ENCODE measurements at places on chromosomes 7 and 10. TPM values are rescaled to one million over a fixed set of nuclear protein-coding genes. Genes with fewer than 3 reads are reported as not detected.

DNA sequence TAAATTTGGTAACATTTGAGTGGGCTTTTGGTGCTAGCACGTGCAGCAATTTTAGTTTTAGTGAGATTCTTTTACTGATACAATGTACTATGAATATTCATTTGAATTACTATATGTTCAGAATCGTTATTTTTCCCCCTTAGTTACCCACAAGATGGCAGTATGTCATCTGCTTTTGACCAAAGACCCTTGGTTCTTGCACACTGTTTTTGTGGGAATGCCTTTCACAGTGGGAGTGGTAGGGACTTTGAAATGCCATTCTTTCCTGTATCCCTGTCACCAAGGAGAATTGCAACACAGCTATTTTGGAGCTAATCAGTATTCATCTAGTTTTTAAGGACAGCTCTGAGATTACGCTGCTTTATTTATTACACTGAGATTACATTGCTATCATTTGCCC is 40.6 kb downstream of the SEC23IP start:
- no peak for DNase-seq

DNA sequence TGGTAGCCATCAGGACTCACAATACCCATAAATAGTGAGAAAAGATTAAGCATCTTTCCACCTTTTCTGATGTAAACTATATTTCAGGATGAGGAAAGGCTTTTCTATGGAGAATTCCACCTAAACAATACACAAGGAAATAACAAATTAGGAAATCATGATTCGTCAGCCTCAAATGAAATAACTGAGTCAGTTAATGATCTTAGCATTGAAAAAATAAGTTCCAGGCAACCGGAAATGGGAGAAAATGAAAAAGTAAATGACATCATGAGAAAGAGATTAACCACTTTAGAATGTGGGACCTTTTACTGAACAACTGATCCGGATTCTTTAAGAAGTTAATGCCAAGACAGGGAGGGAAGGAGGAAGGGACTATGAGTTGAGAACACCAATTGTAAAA is 742.3 kb downstream of the TNS3 start:
- no peak for DNase-seq

- DNase-seq, result no peak
Observed at GRCh38 chr7:158864833-158865232, 8.5 kb downstream of the DYNC2I1 start.

DNA sequence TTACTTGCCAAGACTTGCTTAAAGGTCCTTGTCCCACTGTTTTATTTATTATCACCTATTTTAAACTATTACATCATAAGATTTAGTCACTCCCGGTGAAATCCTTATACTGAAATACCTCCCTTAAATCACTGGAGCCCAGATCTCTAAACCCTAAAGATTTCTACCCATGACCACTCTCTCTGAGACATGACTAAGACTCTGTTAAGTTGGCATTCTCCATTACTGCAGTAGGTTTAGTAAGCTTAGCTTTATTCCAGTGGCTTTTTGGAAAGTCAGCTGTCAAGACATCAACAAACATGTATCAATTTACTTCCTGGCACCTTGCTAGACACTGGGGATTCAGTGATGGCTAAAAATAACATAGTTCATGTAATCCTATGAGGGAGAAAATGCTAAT is 874.2 kb downstream of the KCNMA1 start:
- no peak for DNase-seq

DNA sequence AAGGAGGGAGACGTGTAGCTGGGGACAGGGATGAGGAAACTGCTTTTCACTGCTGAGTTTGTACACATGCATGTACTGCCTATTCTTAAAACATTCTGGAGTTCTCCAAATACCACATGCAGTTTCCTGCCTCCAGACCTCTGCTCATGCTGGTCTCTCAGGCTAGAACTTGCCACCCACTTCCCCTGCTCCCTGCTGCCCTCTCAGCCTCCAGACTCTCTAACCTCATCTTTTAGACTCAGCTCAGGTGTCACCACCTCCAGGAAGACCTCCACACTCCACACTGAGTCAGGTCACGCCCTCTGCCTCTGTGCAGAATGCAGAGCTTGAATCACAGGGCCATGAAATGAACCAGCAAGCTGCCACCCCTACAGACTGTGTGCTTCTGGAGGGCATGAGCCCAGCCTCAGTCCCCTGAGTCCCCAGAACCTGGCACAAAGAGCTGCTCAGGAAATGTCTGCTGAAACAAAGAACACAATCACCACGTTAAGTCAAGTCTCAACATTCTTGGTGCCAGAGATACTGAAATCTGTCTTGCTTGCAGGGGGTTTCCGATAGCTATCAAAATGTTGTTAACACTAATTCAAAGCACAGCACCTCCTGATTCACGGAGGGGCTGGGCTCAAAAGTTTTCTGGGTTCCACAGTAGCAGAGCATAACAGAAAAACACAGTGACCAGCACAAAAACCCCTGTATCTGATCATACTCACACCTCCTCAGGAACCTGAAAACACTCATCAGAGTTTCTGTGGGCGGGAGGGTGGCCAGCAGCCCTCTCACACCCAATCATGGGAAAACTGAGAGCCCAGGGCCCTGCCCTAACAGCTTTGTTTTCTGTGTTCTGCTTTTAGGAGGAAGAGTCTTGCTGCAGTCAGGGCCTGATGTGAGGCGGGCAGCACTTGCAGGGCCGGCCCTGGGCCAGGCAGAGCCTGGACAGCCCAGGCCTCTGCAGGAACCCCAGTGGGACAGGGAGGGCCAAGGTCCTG is 21.1 kb downstream of the FAM53B start:
- no peak for DNase-seq

GRCh38 chr7:120079704-120080103 is 193.3 kb upstream of the KCND2 start:
- DNase-seq, result no peak

GRCh38 chr10:79149662-79150443 is 81.1 kb downstream of the ZMIZ1 start:
- peak; percentile 93 for DNase-seq

DNA sequence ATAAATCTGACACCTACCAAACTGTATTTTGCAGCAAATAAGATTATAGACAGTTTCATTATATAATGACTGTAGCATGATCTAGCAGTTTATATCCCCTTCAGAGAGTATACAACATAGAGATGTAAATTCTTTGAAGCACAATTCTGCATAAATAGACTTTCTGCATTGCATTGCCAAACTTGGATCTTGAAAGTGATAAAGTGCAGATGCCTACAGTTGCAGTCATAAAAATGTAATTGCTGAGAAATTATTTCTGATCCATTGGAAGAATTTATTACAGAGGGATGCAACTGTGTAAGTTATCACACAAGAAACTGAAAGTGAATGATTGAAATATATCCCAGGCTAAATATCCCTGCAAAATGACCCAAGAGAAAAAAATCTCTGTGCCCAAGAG is 65.1 kb downstream of the CTNNA3 start:
- no peak for DNase-seq

- no peak for DNase-seq
Observed at GRCh38 chr7:12620371-12620770, 49.9 kb downstream of the SCIN start.

DNA sequence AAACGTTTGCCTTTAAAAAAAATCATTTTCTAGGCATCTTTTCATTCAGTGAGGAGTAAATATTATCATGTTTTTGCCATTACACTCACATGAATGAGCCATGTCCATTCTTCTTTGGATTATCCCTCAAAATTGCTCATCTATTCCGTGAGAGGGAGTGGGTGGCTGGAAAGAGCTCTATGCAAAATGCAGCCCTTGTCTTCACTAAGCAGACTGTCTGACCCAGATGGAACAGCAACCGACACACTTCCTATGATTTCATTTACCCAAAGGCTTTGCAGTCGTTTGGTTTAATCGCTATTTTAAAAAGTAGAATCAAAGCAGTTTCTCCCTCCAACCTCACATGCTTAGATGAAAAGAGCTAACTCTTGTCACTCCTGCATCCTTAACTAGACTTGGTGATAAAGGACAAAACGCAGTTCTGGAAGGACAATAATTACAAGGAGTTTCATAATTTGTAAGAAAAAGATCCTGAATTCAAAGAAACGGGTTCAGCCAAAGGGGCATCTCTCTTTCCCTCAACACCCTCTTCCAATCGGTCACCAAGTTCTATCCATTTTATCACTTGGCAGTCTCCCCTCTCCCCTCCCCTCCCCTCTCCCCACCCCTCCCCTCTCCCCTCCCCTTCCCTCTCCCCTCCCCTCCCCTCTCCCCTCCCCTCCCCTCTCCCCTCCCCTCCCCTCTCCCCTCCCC is 198.1 kb upstream of the STK17A start:
- DNase-seq, result peak; percentile 64

DNA sequence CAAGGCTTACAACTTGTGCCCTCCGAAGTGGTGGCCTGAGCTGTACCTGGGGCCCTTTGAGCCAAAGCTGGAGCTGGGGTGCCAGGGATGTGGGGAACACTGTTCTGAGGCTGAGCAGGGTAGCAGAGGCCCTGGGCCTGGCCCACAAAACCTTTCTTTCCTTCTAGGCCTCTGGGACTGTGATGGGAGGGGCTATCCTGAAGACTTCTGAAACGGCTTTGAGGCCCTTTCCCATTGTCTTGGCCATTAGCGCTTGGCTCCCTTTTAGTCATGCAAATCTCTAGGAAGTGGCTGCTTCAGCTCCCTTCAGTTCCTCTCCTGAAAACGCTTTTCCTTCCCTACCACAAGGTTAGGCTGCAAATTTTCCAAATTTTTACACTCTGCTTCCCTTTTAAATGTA is 16.8 kb upstream of the CRYGN start:
- no peak for DNase-seq

- DNase-seq, result no peak
Observed at GRCh38 chr10:13758312-13758711, 171.5 kb downstream of the PRPF18 start.

GRCh38 chr7:66776800-66777442 is 36.4 kb downstream of the RABGEF1 start:
- no peak for DNase-seq

Gene STOX1
- 3.0 TPM for total RNA-seq

Gene GNGT1
- not detected for total RNA-seq

Gene SPDYE5
- total RNA-seq, result not detected

Gene METTL2B
- total RNA-seq, result 23.5 TPM

All from esophagus muscularis mucosa (tissue), 4 donors.